Karpas-422 (cell line): ENCODE measurements at places on chromosomes 6 and 20.

DNA sequence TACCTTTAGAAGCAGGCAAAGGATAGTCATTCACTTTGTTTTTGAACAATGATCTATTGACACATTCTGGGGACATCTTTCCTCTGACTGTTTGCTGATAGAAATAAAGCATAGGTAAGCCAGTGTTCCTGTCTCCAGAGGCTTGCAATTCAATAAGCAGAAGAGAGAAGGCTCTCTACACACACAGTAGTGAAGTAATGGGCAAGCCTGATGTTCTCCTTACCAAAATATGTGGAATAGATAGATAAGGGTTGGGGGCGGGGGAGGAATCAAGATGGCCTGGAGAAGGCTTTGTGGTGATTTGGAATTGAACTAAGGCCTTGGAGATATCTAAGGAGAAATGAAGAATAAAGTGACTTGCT lies 27.3 kb downstream of the PAQR8 start:
- DNase-seq = no peak

DNA sequence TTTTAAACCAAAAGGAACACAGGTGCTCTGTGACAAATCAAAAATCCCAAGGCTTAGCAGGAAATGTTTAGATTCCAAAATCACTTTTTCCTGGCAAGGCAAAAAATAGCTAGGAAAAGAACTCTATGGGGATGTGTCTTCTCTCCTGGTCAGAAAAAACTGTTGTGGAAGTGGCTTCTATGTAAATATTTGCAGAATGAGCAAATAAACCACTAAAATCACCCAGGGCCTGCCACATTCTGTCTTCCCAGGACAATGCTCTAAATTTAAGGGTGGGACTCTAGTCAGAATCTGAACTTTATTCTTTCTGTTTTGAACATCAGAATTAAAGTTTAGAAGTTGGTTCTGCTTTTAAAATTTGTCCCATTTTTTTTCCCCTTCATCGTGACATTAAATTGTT lies 29.3 kb downstream of the GCM1 start:
- no peak for DNase-seq

GRCh38 chr6:95589826-95590570 lies 12.7 kb downstream of the MANEA start:
- no peak for DNase-seq

- DNase-seq = no peak
Observed at GRCh38 chr6:151624900-151625536, 131.2 kb downstream of the CCDC170 start.

DNA sequence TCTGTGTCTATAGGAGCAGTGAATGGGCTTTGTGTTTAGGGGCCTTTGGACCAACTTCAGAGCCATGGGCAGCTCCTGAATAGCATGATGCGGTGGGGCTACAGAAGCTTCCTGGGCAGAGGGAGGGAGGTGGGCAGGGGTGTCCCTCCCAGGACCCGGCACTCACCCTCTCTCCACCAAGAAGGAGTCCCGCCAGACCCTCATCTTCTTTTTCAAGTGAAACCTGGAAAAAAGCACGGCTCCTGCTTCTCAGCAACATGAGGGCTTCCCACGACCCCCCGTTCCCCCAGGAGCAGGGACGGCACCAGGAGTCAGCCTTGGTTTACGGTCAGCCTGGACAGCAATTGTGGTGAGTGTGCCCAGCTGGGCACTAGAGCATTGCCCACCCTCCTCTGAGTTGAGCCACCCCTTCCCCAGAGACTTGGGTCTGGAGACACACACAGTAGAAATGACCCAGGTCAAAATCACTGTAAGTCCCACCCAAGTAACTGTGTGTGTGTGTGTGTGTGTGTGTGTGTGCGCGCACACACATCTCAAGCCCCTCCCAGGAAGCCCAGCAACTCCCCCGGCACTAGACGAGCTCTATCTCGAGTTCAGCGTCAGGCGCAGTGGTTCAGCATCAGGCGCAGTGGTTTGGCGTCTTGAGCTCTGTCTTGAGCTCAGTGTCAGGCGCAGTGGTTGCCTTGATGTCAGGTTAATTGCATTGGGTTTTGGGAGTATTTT lies 108.2 kb downstream of the SULF2 start:
- no peak for DNase-seq
